GM23248 (cell line): ENCODE measurements at places on chromosomes 1 and 21.

GRCh38 chr1:198156111-198156744 lies 570 bp upstream of the NEK7 start:
- DNase-seq = peak; percentile 86

GRCh38 chr1:114715952-114716303 lies 643 bp downstream of the NRAS start:
- DNase-seq = peak; percentile 36

GRCh38 chr1:159879136-159879535 lies 16.7 kb upstream of the VSIG8 start:
- DNase-seq = peak; percentile 58

GRCh38 chr1:168696125-168696760 lies 32.8 kb downstream of the DPT start:
- DNase-seq = no peak

- peak; percentile 91 for DNase-seq
These were observed at the start of gene TRNP1 for GRCh38 chr1:26993237-26994019. TSS of gene TRNP1 (plus strand) at chr1:26993692. CDS start at chr1:26993787, 95 bp downstream.
